GM18507 (cell line): ENCODE measurements at places on chromosomes 5 and 9.

GRCh38 chr5:431711-432050, 11.3 kb upstream of the EXOC3 start:
- DNase-seq, result no peak

DNA sequence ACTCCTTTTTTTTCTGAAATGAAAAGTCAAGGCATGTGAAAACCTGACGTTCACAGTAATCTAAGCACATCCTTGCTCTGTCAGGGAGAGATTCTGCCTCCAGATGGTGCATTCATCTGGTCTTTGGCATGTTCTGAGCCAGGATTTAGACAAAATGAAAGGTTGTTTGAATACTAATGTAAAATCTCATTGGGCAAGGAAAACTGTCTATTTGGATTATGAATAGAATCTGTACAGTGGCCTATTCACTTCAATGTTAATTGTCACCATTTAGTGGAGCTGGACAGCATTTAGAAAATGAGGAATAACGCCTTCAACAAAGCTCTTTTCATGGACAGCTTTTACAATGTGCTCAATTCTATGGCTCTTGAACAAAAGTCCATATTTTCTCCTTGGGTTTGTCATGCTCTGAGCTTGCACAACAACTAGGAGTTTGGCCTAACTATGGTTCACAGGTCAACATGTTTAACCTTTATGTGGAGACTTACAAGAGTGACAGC, 28.9 kb downstream of the ARHGEF28 start:
- no peak for DNase-seq

GRCh38 chr5:61274511-61274911, 57.5 kb upstream of the ZSWIM6 start:
- DNase-seq, result no peak

- DNase-seq, result no peak
These were observed 669.0 kb downstream of the LRRC70 start for GRCh38 chr5:63247651-63248050.

DNA sequence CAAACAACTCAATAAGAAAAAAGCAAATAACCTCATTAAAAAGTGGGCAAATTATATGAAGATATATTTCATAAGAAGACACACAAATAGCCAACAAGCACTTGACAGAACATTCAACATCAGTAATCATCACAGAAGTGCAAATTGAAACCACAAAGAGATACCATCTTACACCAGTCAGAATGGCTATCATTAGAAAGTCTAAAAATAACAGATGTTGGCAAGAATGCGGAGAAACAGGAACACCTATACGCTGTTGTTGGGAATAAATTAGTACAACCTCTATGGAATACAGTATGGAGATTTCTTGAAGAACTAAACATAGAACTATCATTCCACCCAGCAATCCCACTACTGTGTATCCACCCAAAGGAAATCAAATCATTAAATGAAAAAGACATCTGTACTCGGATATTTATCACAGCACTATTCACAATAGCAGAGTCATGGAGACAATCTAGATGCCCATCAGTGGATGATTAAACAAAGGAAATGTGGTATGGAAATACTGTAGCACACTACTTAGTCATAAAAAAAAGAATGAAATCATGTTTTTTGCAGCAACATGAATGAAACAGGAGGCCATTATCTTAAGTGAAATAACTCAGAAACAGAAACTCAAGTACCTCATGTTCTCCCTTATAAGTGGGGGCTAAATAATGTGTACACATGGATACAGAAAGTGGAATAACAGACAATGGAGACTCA, 106.8 kb upstream of the FST start:
- no peak for DNase-seq

DNA sequence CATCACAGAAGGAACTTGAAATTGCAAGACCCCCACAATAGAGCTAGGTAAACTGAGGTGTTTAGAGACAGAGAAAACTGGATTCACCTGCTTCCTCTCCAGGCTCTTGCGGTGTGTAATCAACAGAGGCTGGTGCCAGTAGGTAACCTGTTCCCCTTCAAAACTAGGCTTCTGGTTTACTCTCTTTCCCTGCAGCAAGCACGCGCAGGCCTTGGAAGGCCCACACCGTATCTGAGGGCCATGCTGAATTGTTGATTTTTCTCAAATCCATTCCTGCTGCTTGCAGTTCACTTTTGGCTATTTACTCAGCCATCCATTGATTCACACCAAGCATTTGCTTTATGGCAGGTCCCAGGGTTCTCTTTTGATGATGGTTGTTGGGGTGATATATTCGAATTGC, 667 bp upstream of the FRRS1L start:
- no peak for DNase-seq

DNA sequence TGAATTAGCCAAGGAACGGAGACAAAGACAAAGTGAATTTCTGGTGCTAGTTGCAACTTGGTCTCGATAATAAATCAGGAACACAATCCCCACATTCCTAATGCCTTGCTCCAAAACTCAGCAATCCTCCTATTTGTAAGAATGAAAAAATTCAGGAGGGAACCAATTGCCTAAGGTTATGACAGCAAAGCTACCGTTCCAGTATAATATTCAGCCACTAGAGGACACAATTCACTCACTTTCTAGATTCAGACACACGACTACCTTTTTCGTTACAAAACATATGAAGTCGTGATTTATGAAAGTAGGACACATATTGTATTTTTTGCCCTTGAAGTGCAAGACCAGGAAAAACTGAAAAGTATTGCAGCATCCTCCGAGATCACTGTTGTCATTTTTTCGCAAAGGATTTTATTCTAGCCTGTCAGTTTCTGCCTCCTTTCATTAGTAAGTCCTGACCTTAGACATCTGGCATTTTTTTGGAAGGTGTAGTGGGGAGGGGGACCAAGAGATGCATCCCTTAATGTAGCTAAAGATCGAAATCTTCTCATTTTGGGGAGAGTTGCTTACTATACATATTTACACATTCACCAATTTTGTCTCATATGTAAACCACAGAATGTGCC, 133.1 kb downstream of the DOCK8 start:
- DNase-seq, result no peak

DNA sequence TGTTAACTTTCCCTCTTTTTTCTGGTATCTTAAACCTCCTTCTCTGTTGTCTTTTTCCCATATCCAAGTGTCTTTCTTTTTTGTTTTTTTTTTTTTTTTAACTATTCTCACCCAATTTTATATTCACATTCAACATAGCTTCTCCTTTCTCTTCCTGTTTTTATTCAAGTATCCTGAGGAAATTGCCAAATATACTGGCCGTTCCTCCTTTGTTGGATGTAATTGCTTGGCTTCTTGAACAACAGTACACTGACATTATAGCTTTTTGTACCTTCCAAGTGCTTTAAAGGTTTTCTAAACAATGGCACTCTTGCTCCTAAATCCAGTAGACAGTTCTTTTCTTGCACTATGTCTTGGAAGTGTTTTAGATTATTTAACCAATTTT, 1146.8 kb downstream of the MAT2B start:
- no peak for DNase-seq

DNA sequence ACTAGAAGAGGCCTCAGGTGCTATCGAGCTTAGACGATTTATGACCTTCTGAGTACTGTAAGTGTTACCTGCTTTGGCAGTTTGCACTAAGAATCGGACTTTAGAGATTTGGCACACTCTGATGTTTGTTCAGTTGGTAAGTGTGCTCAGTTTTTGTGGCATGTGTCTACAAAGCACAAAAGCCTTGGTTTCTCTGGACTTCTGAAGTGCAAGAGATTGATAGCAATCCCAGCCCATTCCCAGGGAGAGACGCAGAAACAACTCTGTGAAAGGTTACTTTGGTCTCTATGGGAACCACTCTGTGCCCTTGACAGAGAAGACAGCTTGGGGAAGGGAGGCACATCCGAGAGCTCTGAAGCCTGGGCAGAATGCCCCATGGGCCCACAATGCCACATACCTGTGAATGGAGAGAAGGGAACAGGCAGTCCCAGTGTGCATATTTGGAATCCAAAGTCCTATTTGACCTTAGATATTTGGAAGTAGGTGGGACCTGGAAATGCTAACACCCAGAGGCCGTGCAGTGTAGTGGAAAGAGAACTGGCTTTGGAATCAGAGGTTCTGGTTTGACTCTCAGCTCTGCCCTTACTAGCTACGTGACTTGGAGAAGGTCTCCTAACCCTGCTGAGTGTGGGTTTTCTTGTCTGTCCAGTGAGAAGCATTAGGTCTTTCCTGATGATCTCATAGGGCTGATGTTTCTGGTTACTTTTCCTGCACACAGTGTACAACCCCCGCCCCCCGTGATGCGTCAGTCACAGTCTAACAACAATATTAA, 194.3 kb upstream of the VLDLR start:
- no peak for DNase-seq

GRCh38 chr5:174083056-174083827, 37.7 kb downstream of the NSG2 start:
- no peak for DNase-seq

GRCh38 chr9:122810306-122810946, 10.5 kb downstream of the OR1K1 start:
- peak; percentile 68 for DNase-seq

DNA sequence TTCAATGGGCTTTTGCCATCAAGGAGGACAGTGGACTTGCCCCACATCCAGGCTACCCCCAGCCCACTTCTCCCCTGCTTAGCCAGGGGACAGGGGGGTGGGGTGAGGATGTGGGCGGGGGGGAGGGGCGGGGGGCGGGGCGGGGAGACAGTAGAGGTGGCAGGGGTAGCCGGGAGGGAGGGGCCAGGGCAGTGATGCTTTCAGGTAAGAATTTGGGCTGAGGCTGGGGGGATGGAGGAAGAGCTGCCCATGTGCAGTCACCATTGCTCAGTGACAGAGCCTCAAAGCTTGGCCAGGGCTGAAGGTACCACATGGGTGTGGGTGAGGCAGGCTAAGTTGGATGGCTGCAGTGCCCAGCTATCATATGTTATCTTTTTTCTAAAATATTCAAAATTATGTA, 40.7 kb upstream of the HNRNPA0 start:
- DNase-seq, result no peak

GRCh38 chr9:113364951-113365350, 11.8 kb downstream of the HDHD3 start:
- DNase-seq, result no peak

DNA sequence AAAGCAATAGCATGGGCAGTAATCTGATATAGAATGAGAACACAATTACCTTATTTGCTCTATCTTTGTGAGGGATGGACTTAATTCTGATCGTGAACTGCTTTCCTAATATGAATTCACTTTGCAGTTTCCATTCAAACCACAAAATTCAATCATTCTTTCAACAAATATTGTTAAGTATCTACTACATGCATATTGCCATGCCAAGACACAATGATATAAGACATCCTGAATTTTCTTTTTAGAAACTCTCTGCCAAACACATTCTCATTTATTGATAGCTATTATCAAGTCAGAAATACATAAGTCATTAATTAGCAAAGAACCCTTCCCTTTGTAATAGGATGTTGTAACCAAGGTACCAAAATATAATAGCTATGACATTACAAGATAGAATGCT, 121.6 kb upstream of the TARS1 start:
- DNase-seq, result no peak
